ENCODE measurements at places on chromosomes 5 and 9.

DNA sequence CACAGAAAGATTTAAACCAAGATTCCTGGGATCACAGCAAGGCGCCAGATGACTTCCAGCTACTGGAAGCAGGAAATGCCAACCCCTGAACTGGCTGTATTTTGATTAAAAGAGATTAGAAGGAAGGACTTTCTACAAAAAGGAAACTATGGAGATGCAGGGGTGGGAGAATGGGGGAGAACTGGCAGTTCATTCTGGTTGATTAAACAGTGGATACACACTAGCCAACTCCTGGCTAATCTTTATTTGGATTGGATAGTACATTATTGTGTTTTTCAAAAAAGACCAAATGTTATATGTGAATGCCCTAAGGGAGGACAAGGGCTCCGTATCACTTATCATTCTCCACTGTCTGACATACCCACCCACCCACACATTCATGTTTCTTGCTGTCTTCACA lies 93.2 kb downstream of the CDO1 start:
- DNase-seq: no peak

DNA sequence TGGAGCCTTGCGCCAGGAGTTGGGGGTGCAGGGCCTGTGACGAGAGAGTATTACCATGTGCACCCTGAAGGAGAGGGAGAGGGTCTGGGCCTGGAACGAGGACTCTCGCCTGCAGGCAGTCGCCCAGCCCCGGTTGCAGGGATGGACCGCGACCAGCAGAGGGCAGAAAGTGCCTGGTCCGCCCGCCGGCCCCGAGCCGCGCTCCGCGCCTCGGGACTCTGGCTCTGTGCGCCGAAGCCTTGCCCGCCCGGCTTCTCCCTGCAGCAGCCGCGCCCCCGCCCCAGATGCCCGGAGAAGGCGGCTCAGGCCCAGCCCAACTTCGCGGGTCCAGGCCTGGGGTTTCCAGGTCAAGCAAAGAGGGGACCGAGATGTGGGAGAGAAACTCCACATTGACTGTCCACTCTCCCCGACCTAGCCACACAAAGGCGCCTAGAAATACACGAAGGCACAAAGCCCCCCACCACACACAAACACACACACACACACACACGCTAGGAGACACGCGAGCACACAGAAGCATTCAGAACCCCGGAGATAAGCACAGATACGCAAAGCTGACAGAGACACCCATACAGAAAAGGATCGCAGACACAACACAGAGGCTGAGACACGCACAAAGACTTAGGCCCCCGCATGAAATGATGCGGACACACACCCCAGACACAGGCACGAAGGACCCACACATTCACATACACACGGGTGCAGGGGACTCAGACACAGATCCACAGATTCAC lies 2.0 kb upstream of the LMX1B start:
- DNase-seq: peak; percentile 61

- DNase-seq: no peak
Observed at GRCh38 chr5:172872997-172873491, 39.0 kb downstream of the ERGIC1 start.

DNA sequence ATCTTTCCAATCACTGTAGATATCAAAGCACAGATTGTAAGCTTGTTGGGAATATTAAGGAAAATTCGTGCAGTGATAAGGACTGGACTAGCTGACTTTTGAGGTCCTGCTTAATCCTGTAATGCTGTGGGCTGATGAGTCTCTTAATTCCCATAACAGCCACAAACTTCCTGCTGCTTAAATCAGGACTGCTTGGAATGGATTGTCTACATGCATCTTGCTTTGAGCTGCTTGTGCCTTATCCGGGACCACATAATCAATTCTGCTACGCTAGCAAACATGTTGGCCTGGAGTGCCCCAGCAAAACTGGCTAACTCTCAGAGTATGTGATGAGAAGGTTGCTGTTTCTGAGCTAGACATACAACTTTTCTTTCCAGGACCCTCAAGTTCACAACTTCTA lies 79.6 kb downstream of the SNCAIP start:
- DNase-seq: no peak

GRCh38 chr5:116475338-116475737 lies 99.3 kb downstream of the SEMA6A start:
- DNase-seq: no peak

Data from stimulated activated CD4-positive, alpha-beta T cell treated with anti-CD3 and anti-CD28 coated beads, Interleukin-1b, Interleukin-23, amount 100 ng/mL, for 4 hours (primary cell).